ENCODE measurements at places on chromosomes 6 and 20.

DNA sequence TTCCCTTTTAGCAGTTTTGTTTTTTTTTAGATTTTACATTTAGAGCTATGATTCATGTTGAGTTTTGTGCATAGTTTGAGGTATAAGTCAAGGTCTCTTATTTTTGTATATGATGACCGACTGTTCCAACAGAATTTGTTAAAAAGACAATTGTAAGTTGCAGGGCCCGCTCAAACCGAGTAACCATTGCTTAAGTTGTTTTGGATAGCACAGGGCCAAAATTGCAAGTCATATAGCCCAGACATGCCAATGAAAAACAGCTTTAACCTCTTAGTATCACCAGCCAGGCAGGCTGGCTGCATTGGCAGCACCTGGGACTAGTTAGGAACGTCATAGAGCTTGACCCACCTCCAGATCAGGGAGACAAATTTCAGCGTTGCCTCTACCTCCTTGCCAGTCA lies 47.3 kb downstream of the PFDN4 start:
- no peak for DNase-seq

GRCh38 chr6:41277605-41278004 lies 8.9 kb downstream of the TREM1 start:
- no peak for DNase-seq

DNA sequence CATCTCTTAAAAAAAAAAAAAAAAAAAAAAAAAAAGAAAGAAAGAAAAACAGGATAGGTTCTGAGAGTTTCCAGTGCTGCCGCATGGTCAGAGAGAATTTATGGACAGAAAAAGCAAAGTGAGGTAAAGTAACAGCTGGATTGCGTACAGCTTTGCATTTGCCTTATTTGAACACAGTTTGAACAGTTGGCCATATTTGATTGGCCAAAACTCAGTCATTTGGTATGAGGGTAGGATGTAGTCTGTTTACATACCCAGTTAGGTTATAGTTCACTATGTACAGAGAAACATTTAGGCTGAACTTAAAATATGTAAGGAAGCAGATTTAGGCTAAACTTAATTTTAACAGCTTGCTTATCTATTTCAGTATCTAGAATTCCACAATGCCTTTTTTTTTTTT lies 17.5 kb upstream of the L3MBTL1 start:
- no peak for DNase-seq

- no peak for DNase-seq
Observed at GRCh38 chr20:5772704-5773103, 22.5 kb downstream of the SHLD1 start.

GRCh38 chr6:108689272-108690161 lies 128.8 kb downstream of the FOXO3 start:
- no peak for DNase-seq

- DNase-seq, result no peak
Observed at GRCh38 chr20:4973330-4974097, 27.8 kb downstream of the SLC23A2 start.

GRCh38 chr6:24016286-24016685 lies 109.7 kb upstream of the NRSN1 start:
- no peak for DNase-seq

- no peak for DNase-seq
Observed at GRCh38 chr6:20875369-20875963, 341.2 kb downstream of the CDKAL1 start.

DNA sequence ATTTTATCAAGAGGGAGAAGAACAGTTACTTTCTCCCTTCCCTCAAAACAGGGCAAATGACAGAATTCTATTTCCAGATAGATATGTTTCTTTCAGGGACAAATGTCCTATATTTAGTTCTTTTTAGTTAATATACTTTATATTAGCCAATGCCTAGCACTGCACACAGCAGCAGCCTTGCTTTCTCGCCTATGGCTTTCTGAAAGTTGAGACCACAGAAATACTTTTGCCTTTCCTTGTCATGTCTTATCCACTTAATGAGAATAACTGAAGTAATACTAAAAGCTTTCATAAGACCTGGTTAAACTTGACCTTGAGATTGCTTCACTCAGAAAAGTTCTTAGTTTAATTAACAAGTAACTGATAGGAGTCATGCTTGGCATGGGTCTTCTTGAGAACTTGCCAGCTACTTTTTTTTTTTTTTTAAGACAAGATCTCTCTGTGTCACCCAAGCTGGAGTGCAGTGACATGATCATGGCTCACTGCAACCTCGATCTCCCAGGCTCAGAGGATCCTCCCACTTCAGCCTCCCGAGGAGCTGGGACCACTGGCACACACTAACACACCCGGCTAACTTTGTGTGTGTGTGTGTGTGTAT lies 159.3 kb downstream of the CDKAL1 start:
- no peak for DNase-seq

GRCh38 chr20:46767127-46767761 lies 57.8 kb downstream of the SLC2A10 start:
- DNase-seq, result peak; percentile 18

DNA sequence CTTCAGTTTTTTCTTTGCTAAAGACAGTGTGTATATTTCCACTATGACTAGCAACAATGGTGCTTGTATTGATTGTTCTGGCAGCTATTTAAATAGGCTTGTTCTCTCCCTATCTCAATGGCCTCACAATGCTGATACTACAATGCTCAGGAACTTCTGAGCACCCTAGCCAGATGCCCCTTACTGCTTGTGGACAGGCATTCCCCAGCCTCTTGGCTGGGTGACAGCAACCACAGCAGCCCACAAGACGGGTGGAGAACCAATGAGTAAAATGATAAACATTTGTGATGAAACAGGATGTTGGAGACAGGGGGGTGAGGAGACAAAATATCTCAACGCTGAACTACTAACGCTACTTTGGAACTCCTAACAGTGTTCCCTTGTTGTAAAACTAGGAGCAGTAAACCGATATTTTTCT lies 42.3 kb downstream of the HIVEP2 start:
- no peak for DNase-seq

DNA sequence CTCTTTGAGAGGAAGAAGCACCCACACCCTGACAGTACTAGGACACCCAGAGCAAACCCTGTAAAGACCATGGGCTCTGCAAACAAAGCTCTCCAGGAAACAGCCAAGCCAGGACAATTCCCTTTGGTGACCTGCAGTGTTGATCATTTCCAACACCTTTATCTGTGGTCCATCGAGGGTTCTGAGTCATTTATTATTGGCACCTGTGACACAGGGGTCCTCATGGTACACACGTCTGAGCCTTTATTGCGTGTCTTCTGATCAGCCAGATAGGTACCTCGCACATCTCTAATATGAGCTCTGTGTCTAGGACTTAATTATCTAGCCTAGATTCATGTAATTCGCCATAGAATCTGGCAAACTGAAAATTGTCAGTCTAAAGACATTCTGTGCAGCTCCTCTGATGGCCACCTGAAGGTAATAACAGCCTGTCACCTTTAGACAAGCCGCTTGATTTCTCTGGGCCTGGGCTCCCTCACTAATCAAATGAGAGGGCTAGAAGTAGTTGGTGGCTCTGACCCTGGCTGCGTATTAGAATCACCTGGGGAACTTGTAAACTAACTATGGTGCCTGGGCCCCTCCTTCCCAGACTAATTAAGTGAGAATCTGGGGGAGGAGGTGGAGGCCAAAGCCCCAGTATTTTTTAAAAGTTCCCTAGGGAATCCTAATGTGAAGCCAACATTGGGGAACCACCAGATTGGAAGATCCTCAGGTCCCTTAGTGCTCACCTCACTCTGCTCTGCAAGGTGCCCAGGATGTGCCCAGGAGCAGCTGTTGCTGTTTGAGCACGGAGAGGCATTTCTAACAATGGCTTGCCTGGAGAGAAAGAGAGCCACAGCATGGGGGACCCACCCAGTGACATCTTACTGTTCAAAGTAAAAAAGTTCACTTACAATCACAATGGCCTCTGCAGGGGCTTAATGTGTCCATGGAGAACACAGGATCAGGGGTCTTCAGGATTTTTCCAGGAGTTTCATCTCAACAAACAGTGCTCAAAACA lies 122.0 kb upstream of the ARID1B start:
- DNase-seq, result no peak

- no peak for DNase-seq
Observed at GRCh38 chr6:30325150-30325872, 1.4 kb upstream of the TRIM39 start.

GRCh38 chr6:54624779-54625178 lies 221.8 kb upstream of the FAM83B start:
- no peak for DNase-seq

DNA sequence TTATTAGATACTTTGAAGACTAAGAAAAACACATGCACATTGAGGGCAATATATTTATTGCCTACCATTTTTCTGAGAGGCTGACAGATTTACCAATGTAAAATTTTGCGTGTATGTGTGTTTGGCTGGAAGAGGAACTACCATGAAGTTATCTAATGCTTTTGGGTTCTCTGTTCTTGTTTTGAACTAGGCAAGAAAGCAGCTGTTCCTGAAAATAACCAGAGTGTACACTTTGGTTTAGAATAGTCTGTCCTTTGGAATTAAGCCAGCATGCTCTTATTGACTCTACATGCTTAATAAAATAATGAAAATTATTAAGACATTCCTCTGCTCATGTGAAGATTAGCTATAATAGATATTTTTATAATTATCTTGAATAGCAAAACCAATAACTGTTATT lies 129.2 kb downstream of the MYB start:
- no peak for DNase-seq
